CD4-positive, alpha-beta T cell treated with Interleukin-12 subunit alpha and Interleukin-12 subunit beta, for 1 hour (primary cell): ENCODE measurements at places on chromosomes 4 and X.

DNA sequence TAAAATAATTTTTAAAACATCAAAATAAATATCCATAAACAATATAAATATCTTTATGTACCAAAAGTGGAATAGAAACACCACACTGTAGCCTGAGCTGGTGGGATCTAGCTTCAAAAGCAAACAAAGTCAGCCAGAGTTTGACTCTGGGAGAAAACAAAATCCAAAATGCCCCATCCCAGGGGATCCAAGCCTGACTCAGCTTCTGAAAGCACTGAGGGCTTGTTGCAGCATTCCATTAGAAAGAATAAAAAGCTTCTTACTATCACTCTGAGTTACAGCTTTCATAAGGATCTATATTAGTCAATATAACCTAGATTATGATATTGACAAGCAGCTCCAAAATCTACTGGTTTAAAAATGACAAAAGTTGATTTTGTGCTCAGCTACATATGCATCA lies 149.7 kb upstream of the ANKRD50 start:
- DNase-seq = no peak

DNA sequence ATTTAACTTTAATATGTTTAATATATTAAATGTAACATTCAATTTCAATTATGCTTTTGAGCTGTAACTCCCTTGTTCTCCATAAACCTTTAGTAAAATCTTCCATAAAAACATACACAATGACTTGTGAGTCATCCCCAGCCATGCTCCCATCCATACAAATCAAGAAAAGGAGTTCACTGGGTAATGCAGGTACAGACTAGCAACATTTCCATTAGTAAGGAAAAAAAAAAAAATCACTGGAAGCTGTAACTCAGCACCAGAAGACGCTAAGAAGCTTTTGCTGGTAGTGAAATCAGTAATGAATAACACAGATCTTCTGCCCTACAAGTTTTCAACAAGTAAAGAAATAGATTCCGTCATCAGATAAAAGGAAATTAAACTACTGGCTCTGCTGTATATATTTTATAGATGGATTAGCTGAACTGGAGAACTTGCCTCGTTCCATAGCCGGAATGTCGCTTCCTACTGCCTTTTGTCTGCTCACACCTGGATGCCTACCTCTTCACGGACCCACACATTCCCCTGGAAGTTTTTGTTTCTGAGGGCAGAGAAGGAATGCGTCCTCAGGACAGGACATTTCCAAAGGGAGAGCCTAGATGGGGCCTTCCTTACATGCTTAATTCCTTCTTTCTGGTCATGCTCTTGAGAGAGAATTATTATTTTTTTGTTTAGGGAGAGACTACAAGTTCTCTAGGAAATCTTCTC lies 298.4 kb upstream of the ANKRD50 start:
- no peak for DNase-seq

DNA sequence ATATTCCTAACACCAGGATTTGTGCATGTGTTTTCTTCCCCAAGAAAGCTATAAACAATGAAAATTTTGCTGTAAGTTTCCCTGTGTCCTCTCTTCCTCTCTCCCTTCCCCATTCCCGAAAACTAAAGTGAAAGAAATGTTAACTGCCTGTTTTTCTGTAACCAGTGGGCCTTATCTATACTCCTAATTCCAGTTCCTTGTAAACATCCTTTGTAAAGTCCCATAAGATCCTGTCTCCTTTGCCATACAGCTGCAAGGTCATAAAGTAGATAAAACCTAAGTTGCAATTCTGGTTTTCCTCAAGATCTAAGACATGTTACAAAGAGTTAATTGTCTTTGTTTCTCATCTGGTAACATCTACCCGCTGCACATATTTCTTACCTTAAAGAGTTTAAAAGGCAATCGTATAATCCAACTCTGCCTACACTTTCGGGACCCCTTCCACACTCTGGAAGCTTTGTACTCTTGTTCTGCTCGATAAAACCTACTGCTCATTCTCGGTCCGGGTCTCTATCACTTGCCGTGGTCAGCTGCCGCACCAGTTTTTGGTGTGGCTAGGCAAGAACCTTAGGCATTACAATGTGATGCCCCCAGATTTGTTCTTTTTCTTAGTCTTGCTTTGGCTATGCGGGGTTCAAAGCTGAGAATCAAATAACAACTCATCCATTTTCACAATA lies 20.5 kb downstream of the UGT2B7 start:
- DNase-seq = no peak

DNA sequence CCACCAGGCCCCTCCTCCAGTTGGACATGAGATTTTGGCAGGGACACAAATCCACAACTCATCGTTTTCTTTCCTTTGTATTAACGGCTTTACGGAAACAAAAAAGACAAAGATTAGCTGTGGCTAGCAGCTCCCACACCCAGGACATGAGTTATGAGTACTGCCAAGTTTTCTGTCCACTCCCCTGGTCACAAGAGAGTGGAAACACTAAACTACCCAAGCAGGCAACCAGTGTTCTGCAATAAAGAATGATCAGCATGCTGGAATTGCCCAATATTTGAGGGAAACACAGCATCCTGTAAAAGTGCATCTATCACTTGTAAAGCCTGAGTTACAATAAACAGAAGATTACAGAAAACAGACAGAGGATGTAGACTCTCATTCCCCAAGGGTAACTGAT lies 358.4 kb downstream of the NLGN4X start:
- no peak for DNase-seq

DNA sequence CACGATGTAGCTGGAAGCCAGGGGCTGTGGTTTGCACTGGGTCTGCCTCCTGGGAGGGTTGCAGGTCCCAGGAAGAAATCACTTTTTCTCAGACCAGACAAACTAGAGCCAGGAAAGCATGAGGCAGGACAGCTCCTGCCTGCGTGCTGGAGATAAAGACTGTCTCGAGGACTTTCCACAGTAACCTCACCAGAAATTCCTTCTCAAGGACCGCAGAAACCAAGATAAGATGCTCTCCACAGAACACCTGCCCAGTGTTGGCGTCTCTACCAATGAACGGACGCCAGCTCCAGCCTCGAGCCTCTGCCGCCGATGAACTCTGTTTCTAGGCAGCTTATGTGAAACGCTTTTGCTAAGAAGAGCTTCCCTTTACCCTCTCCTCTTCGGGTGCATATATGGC lies 76.9 kb upstream of the AFAP1 start:
- no peak for DNase-seq

DNA sequence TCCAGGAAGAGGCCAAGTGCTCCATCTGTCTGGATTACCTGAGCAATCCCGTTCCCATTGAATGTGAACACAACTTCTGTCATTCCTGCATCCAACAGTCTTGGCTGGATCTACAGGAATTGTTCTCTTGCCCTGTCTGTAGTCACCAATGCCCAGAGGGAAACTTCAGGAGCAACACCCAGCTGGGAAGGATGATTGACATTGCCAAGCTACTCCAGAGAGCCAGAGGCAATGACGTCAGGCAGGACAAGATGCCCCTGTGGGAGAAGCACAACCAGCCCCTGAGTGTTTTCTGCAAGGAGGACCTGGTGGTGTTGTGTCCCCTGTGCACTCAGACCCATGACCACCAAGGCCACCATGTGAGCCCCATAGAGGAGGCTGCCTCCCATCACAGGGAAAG lies 21.3 kb upstream of the TRIM60 start:
- no peak for DNase-seq

- DNase-seq = no peak
Observed at GRCh38 chr4:147626903-147627302, 9.7 kb downstream of the TMEM184C start.

DNA sequence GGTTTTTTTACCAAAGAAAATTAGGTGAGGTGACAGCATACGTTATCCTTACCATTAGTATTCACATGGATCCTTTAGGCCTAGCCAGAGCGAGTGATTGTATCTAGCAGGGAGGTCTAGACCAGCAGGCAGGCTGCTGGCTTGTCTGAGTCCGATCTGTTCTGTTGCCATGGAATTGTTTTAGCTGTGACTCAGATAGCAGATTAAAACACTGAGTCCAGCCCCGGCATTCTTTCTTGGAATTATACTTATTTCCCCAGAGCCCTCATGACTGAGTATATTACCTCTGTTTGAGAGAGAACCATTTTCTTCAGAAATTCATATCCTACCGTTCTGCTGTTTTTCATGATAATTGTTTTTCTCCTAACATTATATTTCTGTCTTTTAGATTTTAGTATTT lies 37.4 kb downstream of the OCRL start:
- DNase-seq = no peak

DNA sequence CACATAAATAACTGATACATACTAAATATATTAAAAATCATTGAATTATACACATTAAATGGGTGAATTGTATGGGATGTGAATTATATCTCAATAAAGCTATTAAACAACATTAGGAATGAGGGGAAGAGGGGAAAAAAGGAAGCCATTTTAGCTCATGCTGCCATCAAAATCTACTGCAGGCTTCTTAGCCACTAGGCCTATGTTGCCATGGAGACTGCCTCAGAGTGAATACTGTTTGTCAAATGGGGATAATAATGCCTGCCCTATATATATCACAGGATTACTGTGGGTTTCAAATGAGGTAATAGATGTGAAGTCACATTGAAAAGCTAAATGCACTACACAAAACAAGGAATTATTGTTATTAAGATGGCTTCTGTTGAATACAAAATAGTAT lies 21.2 kb downstream of the TMEM255A start:
- DNase-seq = no peak

- DNase-seq = no peak
Observed at GRCh38 chrX:119809185-119809666, 17.8 kb upstream of the RPL39 start.

DNA sequence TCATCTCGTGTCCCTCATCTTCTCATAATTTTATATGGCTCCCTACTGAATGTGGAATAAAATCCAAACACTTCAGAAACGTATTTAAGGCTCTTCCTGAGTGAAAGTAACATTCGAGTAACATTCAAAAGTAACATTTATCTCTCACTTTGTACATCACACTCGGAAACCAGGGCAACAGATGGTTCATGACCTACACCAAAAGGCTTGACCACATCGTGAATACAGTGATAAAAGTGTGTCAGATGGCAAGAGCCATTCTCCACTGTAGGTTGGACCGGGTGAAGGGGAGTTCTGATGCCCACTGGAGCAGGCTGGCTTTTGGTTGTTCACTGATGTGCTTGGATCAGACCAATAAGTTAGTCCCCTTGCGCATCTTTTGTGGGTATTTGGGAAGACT lies 5.6 kb upstream of the LIMCH1 start:
- DNase-seq = no peak

- DNase-seq = no peak
Observed at GRCh38 chr4:89737888-89738287, 99.1 kb downstream of the SNCA start.

GRCh38 chr4:98682719-98683118 lies 24.3 kb upstream of the TSPAN5 start:
- no peak for DNase-seq

DNA sequence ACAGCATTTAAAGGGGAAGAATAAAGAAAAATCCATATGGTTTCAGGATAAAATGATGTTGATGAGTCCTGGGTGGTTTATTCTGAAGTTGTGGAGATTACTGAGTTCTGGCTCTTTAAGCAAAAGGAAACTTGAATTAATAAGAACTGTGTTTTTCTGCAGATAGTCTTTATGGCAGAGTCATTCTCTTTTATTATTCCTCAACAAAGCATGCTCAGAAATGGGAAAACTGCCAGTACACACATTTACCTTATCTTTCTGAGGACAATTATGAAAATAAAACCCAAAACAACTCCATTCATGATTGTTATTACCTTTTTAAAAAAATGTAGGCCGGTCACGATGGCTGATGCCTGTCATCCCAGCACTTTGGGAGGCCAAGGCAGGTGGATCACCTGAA lies 58.5 kb downstream of the ADD1 start:
- DNase-seq = no peak

- DNase-seq = no peak
Observed at GRCh38 chr4:170589597-170590191, 499.9 kb upstream of the AADAT start.

DNA sequence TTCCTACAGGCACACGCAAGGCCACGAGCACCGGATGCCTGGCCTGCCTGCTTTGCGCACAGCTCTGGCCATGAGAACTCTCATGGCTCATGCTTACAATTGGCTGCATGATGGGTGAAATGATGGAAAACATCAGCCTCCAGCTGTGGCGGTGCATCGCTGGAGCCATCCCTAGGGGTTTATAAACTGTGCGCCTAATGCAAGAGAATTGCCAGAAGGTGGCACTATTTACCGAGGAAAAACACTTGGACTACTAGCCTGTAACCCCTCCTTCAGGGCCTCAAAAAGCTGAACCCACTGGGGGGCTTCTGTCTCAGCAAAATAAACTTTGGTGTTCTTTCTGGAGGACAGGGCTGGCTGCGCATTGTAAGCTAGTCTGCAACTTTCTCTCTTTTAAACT lies 51.9 kb downstream of the PHKA2 start:
- no peak for DNase-seq

GRCh38 chrX:129637217-129638109 lies 17.3 kb downstream of the APLN start:
- DNase-seq = peak; percentile 73

DNA sequence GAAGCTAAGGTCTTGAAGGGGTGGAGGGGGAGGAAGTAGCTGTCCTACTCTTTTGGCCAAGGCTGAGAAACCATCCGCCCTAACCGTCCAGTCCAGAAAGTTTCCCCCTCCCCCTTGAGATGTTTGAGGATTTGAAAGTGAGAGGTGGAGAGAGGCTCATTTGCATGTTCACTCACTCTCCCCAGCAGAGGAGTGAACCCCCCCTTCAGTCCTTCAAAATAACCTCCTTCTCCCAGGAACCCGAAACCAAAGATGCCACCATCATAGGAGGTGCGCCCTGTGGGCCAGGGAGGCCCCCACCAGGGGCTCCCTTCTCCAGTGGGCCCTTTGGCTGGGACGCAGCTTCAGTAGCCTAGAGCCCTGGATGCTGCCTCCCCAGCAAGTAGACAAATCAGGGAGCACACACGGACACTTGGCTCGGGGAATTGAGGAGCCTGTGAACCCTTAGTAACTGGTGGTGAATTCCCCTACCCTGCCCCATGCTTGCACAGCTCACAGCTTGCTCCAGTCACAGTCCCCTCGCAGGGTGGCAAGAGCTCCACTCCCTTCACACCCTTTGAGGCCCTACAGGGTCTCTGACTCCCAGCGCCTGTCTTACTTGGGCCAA lies 25.6 kb downstream of the ELF4 start:
- no peak for DNase-seq

- DNase-seq = no peak
Observed at GRCh38 chr4:119781044-119781443, 152.4 kb upstream of the PDE5A start.

- no peak for DNase-seq
Observed at GRCh38 chrX:23765868-23766267, 17.1 kb upstream of the SAT1 start.

GRCh38 chr4:111633663-111634266 lies 511.5 kb upstream of the FAM241A start:
- no peak for DNase-seq

GRCh38 chr4:2363056-2363721 lies 55.3 kb downstream of the ZFYVE28 start:
- DNase-seq = no peak

GRCh38 chr4:52966172-52966571 lies 104.1 kb downstream of the RASL11B start:
- DNase-seq = no peak

- DNase-seq = no peak
Observed at GRCh38 chr4:94887027-94887426, 129.3 kb downstream of the BMPR1B start.

- no peak for DNase-seq
Observed at GRCh38 chr4:173490256-173490655, 39.8 kb downstream of the HAND2 start.
